Stimulated activated CD4-positive, alpha-beta T cell treated with anti-CD3 and anti-CD28 coated beads, TNF-alpha, amount 100 ng/mL, for 48 hours (primary cell): ENCODE measurements at places on chromosomes 12 and 14.

- DNase-seq = no peak
Observed at GRCh38 chr12:58285551-58285950, 344.2 kb downstream of the ATP23 start.

DNA sequence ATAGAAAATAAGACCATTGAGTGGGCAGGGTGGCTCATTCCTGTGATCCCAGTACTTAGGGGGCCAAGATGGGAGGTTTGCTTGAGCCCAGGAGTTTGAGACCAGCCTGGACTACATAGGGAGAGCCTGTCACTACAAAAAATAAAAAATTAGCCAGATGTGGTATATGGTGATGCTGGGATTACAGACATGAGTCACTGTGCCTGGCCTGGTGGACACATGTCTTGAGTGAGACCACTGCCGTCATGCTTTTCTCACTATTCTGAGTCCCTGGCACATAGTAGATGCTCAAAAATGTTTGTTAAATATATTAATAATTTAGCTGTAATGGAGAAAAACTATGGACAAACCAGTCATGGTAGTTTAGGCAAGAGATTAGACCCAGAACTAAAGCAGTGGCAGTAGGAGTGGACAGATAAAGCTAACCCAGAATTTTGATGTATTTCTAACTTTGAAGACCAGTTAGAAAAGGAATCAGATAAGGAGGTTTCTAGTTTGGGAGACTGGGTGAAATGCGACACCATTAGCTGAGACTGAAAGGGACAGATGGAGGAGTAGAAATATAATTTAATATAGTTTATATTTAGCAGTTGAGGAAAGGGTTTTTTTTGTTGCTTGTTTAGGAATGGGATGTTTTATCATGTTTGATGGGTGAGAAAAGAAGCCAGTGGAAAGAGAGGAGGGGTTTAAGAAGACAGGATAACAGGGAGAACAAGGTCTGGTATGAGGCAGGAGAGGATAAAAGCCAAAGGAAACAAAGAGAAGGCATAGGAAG is 7.4 kb upstream of the PTGES3 start:
- DNase-seq = no peak

DNA sequence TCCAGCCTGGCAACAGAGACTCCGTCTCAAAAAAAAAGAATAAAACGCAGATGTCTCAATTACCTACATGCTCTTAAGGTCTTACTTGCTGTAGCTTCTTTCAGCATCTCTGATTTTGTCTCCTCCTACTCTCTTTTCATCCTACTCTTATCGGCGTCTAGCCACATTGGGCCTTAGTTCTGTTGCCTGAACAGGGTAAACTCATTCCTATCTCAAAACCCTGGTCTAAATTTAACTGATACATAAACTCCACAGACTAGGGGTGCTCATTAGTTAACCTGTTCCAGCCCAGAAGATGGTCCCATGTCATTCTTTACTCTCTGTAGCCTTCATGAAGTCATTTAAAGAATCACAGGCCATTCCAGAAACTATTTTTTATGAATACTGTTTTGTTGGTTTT is 33.6 kb downstream of the EXD2 start:
- DNase-seq = no peak

DNA sequence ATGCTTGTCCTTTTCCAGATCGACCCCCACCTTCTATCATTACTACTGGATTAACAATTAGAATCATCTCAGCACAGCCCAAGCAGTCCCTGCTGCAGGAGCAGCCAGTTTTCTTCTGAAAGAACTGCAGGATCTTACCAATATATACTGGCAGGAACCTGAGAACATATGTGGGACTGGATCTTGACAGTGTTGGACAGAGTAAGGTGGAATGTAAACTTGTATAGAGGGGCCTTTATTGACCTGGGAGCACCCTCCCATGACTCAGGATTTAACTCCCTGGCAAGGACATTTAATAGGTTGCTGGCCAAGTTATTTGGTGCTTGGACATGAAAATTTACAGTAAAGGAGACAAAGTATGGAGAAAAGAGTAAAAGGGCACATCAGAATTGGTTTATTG is 66.2 kb upstream of the TMX1 start:
- DNase-seq = no peak

GRCh38 chr14:63909984-63910383 is 57.2 kb downstream of the SYNE2 start:
- DNase-seq = no peak
